ENCODE measurements at places on chromosomes 2 and 18. TPM values are rescaled to one million over a fixed set of nuclear protein-coding genes. Genes with fewer than 3 reads are reported as not detected.

POLR1A gene
- total RNA-seq: 30.0 TPM

TMEM37 gene
- 1.6 TPM for total RNA-seq

CDH19 gene
- 2.1 TPM for total RNA-seq

RNF25 gene
- 50.6 TPM for total RNA-seq

ELOA2 gene
- total RNA-seq: not detected

TGFA gene
- 7.4 TPM for total RNA-seq
